GM12878 (cell line): ENCODE measurements at places on chromosomes 2 and 18. TPM values are rescaled to one million over a fixed set of nuclear protein-coding genes. Genes with fewer than 3 reads are reported as not detected.

EPC2 gene
- 3.0 and 3.3 TPM in 2 replicates for polyA plus RNA-seq

GRCh38 chr18:39795350-39795749 lies 2159.7 kb upstream of the PIK3C3 start:
- no peak for DNase-seq

AOX1 gene
- polyA plus RNA-seq = not detected in 2 replicates

- no peak for DNase-seq
These were observed 33.8 kb upstream of the TMEM17 start for GRCh38 chr2:62539606-62540407.

RFTN2 gene
- polyA plus RNA-seq = 0.05 and 0.23 TPM in 2 replicates

OTX1 gene
- 0.23 and 0.35 TPM in 2 replicates for polyA plus RNA-seq

FECH gene
- 31.9 and 37.6 TPM in 2 replicates for polyA plus RNA-seq

GRCh38 chr18:69898241-69898861 lies 49.3 kb downstream of the CD226 start:
- DNase-seq = no peak

- DNase-seq = no peak
These were observed 60.9 kb upstream of the NT5C1B start for GRCh38 chr2:18650221-18650620.

DNA sequence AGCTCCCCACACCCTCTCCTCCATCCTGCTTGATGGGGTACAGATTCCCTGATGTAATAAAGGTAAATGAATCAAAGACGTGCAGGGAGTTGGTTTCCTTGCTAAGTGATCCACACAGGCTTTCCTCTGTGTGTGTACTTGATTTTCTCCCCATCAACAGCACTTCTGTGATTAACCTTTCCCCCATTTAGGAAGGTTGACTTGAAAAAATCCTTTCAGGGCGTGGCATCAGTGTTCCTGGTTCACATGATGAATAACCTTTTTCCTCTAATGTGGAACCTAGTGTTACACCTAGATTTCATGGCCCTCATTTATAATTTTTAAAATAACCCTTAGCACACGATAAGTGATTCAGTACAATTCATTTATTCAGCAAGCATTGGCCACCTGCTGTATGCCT lies 115.0 kb downstream of the ICA1L start:
- DNase-seq = no peak

DNA sequence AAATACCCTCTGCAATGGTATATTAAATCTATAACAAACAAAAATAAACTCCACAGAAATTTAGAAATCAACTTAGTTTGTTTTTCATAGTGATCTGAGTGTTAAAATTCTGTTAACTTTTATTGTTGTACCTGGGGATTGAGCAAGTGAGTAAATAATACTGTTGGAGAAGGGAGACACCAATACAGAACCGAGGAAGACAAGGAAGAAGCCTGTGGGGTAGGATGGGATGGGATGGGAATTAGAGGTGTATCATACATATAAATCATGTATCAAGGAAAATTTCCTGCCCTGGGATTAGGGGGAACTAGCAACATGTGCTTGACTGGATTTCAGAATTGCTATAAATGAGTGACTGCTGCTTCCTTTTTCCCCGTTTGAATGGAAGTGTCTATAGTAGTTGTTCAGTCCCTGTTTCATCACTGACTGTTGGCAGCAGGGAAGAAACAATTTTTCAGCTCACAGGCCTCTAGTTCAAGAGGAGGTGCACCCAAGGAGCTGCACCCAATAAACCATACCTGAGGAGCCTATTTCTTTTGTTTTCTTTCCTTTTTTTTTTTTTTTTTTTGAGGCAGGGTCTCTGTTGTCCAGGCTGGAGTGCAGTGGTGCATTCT lies 53.1 kb downstream of the SP110 start:
- no peak for DNase-seq

DNA sequence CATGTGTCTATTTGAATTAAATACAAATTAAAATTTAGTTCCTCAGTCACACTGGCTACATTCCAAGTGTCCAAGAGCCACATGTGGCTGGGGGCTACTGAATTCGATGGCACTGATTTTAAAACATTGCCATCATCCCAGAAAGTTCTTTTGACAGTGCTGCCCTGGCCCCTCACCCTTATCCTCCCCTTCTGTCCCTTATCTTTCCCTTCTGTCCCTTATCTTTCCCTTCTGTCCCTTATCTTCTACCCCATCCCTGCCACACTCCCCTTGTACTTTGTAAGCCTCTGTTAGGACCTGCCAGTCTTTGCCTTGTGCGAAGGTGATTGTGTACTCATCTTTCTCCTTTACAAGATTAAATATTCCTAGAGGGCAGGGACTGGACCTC lies 85.2 kb downstream of the DNMT3A start:
- no peak for DNase-seq

DNA sequence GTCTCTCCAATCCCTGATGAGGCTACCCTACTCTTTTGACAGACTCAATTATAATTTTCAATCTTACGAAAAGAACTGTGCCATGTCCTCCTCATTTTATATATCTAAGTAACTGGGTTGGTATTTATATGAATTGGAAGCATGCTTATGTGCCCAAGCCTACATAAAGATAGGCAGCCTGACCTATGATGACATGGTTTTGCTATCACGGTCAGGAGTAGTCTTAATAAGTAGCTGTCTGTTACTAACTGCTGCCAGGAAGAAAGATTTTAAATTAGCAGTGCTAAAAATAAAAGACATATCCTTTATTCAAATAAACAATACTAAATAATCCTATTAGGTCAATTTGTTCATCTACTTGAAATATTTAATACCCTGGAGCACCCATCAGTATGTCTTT lies 102.0 kb upstream of the DTNA start:
- no peak for DNase-seq

- DNase-seq = no peak
These were observed 266.8 kb downstream of the CELF4 start for GRCh38 chr18:37298816-37299215.

DNA sequence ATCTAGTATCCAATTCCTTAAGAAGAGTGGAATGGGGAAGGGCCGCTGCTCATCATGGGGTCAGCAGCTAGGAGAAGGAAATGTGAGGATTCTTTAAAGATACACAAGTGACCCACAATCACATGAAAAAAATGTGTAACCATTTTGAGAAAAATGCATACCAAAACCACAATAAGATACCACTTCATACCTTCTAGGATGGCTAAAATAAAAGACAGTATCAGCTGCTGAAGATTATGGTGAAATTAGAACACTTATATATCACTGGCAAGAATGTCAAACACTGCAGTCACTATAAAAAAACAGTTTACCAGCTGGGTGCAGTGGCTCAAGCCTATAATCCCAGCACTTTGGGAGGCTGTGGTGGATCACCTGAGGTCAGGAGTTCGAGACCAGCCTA lies 67.9 kb downstream of the C2orf74 start:
- DNase-seq = no peak

DNA sequence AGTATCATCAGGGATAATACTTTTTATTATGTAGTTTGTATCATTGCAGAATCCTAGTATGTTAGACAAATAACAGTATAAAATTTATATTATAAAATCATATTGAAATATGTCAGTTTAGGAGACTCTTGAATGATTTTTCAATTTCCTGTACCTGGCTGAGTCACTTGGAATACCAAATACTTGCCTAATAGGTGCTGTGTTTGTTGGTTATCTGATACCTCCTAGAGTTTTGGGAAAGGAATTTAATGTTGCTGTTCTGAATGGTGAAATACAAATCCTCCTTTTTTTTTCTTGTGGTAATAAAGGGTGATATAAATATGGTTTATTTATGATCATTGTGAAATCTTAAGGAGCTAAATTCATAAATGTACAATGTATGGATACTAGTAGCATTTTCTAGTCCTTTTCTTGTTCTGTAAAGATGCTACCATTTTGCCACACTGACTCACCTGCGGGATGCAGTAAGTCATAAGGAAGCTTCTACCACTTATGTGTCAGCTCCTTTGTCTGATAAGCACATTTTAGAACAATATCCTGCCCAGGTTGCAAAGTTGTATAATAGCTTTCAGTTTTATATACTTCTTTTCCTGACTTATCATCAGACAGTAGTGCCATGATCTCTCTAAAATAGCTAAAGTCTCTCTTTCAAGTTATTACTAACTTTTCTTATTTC lies 465.5 kb downstream of the XIRP2 start:
- DNase-seq = no peak

SKOR2 gene
- polyA plus RNA-seq = not detected in 2 replicates

GRCh38 chr2:127712999-127713398 lies 11.7 kb downstream of the SFT2D3 start:
- no peak for DNase-seq

DNA sequence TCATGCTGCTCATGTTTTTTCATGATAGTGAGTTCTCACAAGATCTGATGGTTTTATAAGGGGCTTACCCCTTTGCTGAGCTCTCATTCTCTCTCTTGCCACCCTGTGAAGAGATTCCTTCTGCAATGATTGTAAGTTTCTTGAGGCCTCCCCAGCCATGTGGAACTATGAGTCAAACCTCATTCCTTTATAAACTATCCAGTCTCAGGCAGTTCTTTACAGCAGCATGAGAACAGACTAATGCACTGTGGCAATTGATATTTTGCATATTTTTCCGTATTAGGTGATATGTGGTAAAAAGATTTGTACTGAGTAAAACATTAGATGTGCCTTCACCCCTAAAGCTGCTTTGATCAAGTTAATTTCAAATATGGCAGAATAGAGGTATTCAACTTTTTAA lies 48.8 kb downstream of the RAB27B start:
- DNase-seq = no peak

DNA sequence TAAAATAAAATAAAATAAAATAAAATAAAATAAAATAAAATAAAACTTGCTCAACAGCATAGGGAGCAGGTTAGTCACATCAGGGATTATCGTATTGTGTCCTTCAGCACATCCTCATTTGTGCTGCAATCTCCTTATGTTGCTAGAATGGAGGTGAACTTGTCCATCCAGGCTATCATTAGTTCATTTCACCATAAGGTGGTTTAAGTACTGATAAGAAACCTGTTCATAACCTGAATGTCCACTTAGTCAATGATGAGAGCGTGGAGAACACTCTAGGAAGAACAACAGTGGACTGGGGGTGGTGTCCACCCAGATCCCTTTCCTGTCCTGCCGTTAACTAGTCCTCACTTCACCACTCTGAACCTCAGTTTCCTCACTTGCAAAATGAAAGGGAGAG lies 21.9 kb downstream of the DHRS9 start:
- no peak for DNase-seq

GRCh38 chr2:182259629-182260150 lies 167.1 kb downstream of the PDE1A start:
- DNase-seq = no peak

GRCh38 chr2:28750316-28751251 lies 1.0 kb upstream of the PPP1CB start:
- no peak for DNase-seq

DUSP19 gene
- polyA plus RNA-seq = 0.56 and 0.81 TPM in 2 replicates

- no peak for DNase-seq
These were observed 86.9 kb downstream of the CLHC1 start for GRCh38 chr2:55144922-55145820.

GRCh38 chr2:216658757-216659156 lies 25.5 kb downstream of the IGFBP2 start:
- DNase-seq = no peak

GRCh38 chr2:101132202-101132601 lies 19.0 kb downstream of the TBC1D8 start:
- DNase-seq = no peak
